Right renal cortex interstitium (tissue), 3 donors: ENCODE measurements at places on chromosomes 2 and 18.

GRCh38 chr2:64422466-64422865, 31.5 kb upstream of the LGALSL start:
- no peak for DNase-seq

GRCh38 chr2:231679908-231680284, 28.4 kb upstream of the PTMA start:
- no peak for DNase-seq

DNA sequence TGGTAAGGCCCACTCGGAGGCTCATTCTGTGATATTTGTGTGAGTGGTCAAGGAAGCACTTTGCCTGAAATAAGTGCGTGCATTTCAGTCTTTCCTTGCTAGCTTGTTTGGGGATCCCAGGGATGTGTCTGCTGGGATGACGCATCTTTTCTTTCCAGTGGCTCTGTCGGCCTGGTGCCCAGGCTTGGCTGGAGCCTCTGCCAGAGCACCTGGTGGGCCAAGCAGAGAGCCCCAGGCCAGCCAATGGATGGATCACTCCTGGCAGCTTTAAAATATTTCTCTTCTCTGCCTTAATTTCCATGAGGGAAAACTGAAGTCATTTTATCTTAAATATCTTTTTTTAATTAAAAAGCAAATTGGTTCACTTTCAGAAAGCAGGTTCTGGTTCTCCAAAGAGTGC, 501.8 kb upstream of the HS6ST1 start:
- DNase-seq, result no peak

- DNase-seq, result no peak
These were observed 188.1 kb upstream of the SPRED2 start for GRCh38 chr2:65620524-65620923.

GRCh38 chr2:38097258-38097987, 21.5 kb upstream of the CYP1B1 start:
- DNase-seq, result no peak
